ENCODE measurements at places on chromosomes 2 and 18.

DNA sequence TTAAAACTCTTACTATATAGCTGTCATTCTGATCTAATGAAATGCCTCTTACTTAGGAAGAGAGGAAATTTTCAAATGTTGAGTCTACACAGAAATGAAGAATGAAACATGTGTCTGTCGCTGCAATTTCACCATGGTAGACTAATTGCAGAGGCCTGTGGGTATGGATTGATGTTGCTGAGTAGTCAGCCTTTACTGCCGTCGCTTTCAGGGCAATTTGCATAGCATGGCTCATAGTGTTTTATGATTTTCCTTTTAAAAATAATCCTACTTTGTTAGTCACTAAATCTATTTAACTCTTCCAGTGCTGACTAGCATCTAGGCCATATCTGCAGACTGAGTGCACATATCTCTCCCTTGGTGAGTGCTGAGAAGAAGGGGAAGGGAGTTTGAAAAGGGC is 819.2 kb downstream of the SATB2 start:
- no peak for DNase-seq

- no peak for DNase-seq
Observed at GRCh38 chr2:133362061-133362476, 206.2 kb downstream of the NCKAP5 start.

GRCh38 chr18:50956116-50956515 is 11.7 kb upstream of the ELAC1 start:
- DNase-seq: no peak

DNA sequence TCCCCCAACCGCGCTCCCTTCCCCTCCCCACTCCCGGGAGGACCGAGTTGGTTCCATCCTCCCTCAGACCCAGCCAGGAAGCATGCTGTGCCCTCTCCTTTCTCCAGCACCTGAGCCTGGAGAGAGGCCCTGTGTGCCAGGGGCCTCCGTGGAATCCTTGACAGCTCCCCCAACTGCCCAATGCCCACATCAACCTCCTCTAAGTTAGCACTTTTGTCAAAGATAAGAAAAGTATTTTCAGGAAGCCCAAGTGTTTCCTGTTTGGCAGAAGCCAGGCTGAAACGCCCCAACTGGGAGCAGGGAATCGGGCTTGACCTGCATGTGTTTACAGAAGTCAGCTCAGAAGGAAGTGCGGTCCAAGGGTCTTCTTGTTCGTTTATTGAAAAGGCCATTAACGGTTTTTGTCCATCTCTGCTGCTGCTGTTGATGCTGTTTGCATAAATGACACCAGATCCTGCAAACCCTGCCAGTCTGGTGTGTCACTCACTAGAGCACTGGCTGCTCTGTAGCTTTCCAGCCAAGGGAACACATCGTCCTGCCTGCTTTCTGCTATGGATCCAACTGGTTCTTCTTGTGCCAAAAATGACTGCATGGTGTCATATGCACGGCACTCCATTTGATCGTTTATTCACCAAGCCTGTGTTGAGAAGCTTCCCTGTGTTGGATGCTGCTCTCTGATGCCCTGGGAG is 35.4 kb upstream of the COL6A3 start:
- DNase-seq: no peak

- DNase-seq: no peak
Observed at GRCh38 chr18:41599466-41599865, 355.6 kb upstream of the PIK3C3 start.

DNA sequence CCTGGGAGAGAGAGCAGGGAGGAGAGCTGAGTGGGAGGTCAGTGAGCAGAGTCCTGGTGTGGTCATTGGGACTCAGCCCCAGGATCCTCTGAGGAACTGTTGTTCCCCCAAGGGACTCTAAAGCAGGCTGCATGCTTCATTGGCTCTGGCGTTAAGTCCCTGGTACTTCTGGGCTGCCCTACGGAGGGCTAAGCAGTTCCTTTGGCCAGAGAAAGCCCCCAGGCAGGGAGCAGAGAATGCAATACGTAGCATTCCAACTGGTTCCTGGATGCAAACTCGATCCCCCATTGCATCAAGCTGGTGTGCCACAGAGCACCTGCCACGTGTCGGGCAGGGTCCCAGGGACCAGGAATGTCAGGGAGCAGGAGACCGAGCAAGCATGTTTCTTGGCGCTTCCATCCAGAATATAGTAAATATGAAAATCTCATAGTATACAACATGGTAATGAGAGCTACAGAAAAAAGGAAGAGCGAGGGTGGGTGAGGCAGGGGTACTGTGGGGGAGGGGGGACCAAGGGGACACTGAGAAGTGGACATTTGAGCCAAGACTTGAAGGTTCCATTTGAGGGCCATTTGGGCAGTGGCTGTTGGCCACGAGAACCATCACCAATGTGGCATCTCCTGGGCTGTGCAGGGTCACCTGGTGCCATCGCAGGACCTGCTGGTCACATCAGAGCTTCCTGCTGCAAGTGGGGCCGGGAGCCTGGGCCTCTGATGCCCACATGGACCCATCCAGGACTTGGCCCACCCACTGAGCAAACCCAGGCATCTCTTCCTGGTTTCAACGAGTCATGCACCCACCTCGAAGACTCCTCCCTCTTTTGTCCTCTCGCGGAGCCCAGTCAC is 160.4 kb downstream of the ASB1 start:
- DNase-seq: no peak

GRCh38 chr2:218645126-218645525 is 14.3 kb downstream of the ZNF142 start:
- DNase-seq: no peak

DNA sequence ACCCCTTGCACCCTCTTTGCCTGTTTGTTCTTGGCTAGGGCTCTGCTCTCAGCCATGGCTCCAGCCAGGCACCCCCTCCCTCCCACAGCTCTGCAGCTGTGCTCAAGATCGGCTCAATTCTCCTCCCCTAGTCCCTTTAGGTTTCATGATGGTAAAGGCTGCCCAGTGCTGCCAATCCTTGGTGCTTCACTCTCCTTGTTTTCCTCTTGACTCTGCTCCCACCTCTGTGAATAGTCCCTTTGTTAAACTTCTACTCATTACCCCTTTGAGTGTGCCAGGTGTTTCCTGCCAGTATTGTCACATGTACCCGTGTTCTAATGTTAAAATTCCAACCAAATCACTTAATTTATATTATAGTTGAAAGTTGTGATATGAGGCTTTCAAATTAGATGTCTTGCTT is 101.0 kb upstream of the CERS6 start:
- DNase-seq: no peak

DNA sequence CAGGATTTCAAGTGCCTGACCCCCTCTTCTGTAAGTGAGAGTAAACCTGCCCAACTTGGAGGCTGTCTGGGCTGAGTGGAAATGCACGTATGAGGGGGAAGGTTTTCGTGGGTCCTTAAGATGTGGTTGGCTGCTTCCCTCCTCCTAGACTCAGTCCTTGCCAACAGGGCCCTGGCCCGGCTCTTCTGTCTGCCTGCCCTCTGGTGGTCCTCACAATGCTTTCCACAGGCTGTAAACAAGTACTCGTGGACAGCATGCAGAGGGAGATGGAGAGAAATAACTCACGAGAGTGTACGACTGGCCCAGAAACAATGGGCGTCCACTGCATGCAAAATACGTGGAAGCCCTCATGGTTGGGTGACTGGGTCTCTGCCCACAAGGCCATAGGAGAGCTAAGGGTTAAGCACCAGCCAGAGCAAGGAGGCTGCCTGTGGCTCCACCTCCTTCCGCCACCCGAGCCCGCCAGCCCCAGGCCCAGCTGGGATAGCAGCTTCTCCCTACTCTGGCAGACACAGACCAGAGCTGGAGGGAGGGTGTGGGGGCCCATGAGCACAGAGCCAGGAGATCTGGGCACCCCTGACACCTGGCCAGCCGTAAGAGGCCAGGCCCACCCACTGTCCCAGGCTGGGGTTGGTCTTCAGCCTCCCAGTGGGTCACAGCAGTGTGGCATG is 17.0 kb upstream of the ARHGEF4 start:
- no peak for DNase-seq

DNA sequence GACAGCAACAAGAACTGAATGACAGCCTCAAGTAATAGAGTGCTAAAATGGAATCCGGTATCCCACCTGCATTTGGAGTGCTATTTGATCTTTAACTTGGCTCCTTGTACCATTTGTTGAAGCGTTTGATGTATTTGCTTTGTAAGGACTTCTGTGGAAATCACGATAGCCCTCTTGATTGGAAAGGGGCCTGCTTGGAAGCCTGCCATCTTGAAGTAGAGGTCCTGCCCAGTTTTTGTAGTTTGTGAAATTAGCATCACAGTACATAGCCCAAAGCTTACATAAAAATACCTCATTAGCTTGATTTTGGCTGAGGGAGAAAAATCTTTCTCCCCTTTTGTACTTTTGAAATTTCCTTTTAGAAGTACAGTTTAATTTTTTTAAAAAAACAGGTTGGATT is 2.7 kb downstream of the CDCA7 start:
- no peak for DNase-seq

DNA sequence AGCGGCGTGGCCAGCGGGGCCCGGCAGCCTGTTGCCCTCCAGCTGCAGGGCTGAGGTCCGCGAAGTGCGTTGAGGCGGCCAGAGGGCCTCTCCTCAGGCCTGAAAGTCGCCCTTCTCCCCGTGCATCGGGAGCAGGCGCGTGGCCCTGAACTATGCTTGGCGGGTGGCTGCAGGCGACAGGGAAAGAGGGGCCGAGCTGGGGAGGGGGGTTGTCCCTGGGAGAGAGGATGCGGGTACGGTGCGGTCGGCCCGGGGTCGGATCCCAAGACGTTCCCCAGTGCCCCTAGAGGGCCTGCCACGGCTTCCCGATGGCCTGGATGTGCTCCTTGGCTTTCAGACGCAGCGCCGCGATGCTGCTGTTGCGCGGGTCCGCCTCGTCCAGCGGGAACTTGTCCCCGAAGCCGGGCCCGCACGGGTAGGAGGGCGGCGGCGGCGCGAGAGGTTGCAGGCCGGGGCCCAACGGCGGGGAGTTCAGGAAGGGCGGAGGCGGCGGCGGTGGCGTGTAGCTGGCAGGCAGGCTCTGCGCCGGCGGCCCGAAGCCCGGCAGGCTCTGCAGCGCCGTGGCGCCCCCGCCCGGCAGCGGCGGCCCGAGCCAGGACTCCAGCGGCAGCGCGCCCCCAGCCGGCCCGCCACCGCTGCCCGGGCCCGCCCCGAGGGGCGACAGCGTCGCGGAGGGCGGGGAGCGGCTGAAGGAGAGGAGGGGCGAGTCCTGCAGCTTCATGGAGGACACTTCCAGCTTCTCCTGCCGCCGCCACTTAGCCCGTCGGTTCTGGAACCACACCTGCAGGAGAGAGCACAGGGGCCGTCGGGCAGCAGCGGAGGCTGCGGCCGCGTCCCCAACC is 4.3 kb downstream of the RAX start:
- no peak for DNase-seq

DNA sequence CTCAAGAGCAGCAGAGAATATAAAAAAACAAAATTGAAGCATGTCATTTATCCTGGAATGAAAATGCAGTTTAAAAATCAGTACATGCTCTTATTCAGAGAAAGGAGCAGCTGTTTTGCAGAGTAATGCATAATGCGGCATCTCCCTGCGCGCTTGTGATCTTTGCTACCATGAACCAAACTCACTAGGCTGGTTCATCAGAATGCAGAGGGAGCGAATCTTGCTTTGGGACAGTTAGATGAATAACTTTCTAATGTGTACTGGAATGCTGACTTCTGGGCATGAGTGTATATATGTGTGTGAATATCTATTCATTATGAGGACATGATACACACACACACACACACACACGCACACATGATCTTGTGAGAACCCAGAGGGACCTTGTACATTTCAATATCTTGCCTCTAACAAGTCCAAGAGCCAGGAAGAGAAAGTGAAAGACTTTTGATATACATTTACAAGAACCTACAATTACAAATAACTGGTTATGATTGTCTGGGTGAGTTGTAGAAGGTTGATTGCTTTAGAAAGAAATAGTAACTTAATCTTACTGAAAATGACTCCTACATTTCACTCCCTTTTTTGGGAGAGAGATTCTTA is 54.1 kb upstream of the THOC1 start:
- DNase-seq: no peak

DNA sequence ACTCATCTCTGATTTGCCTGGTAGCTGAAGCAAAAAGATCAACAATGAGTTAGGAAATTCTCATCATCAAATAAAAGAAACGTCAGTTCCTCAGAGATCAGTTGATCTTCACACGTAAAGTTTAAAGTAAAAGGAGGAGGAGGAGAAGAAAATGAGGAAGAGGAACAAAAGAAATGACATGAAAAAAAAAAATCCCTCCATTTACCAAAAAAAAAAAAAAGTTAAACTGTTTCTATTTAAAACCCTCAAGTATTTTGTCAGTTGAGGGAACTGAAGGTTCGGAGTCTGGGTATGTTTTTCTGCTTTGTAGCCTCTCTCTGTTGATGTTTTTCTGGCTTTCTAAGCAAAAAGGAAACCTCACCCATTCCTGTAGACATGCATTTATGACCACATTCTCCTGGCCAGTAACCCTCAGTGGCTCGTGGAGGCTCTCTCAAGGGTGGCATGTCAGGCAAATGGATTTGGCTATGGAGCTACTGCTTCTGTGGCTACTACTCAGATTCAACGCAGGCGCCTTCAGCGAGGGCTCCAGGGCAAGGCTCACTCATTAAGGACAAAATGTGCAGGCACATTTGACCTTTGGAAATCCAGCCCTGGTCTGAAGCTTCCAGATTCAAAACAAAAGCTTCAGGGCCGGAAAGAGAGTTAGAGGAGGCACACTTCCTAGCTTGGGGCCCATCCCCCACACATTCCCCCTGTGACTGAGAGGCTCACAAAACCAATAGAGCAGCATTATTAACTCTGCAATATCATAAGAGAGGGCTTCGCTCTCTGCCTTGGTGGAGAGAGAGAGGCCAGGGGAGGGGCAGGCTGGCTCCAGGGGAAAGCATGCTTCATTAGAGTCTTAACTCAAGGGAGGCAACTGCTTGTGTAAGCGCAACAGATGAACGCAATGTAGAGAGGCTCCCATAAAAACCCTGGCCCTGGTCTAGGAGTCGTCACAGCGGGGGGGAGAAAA is 22.3 kb downstream of the KLF7 start:
- DNase-seq: no peak

DNA sequence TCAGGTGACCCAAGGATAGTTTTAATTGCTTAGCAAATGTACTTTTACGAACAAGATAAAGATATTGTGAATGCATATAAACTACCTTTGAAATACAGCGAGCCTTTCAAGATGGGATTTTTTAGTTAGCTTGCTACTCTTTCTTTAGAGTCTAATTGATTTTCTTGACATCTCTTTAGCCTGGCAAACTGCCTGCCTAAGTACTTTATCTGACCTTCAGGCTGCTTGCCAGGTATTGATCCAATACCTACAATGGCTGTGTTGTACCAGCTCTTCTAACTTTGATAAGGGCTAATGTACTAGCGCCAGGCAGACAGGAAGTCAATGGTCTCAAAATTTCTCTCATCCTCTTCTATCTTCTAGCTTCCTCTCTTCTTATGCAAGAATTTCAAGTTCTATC is 414.4 kb upstream of the ACVR2A start:
- no peak for DNase-seq

DNA sequence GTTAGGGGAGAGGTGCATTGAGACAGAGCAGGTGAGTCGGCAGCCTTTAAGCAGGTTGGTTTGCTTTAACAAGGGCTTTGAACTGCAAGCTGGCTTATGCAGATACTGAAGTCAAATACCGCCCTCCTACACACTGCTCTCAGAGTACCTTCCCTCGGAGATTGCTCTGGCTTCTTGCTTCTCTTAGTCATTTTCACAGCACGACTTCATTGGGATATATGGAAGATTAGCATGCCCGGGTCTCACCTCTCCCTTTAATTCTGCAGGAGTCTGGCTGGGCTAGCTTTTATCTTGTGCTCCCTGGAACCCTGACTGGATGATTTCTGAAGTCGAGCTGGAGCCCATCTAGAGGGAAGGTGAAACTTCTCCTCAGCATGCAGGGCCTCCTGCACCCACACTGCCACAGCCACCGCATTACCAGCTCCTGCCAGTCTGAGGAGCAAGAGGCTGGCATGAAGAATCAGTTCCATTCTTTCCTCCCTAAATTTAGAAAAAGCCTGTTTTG is 395.5 kb upstream of the HNRNPA3 start:
- no peak for DNase-seq

GRCh38 chr2:173896755-173897154 is 68.4 kb downstream of the SP3 start:
- DNase-seq: no peak

Measured in effector memory CD8-positive, alpha-beta T cell (primary cell).